ENCODE measurements at places on chromosomes 3 and 15.

DNA sequence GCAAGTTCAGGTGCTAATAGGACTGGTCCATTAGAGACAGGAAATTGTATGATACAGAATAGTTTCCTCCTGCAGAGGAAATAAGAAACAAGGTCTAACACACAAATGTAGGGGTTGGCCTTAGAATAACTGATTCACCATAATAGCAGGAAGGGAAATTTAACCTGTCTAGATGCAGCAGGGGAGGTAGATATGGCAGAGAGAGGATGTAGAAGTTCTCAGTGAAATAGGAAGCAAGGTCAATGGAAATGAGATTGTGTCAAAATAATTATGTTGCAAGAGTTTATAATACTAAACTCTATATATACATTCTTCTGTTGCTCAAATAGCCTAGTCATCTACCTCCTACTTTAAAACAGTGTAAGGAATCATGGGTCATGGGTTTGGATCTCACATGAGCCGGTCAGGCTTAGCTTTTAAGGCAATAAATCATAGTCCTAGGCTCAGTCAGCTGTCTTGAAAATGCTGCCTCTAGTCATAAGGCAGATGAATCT, 17.0 kb downstream of the BCL2A1 start:
- DNase-seq, result no peak

GRCh38 chr3:60424942-60425341, 826.3 kb downstream of the FHIT start:
- DNase-seq, result no peak

DNA sequence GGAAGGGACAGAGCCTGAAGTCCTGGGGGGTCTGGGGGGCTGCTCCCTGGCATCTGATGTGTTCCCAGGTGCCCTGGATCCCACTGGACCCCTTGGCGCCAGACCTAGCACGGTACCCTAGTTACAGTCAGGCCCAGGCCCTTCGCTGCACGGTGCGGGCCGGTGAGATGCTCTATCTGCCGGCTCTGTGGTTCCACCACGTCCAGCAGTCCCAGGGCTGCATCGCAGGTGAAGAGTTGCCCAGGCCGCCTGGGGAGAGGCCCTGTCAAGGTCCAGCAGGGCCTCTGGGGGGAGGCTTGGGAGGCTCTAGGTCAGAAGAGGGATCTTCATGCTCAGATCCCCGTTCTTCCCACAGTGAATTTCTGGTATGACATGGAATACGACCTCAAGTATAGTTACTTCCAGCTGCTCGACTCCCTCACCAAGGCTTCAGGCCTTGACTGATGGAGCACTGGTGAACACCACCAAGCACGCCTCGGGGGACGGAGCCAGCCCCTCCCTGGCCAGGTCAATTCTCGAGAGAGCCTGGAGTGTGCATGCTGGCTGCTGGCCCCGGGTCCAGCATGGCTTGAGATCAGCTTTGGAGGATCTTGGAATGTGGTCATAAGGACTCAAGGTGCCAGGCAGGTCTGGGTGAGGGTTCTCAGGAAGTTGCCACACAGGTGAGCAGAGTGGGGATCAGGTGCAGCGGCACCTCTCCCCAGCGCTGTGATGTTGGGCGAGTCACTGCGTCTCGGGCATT, 1.8 kb upstream of the PLA2G4B start:
- DNase-seq, result no peak

DNA sequence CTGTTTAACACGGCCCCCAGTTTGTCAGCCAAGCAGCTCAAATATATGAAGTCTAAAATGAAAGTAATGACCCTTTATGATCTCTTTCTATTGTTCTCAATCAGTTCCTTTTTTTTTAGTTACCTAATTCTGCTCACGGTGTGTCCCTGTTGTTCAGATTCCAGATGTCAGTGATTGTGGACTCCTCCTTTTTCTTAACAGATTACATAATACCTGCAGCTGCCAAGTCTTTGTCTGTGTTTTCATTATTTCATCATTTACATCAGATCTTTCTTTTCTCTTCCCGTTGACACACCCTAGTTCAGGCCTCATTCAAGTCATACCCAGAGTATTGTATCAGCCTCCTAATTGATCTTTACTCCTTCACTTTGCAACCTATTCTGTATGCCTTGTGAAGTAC, 56.1 kb upstream of the SKIL start:
- DNase-seq, result no peak

- DNase-seq, result no peak
Observed at GRCh38 chr3:114721209-114721608, 425.9 kb downstream of the ZBTB20 start.

GRCh38 chr3:19432669-19433068, 284.4 kb downstream of the KCNH8 start:
- DNase-seq, result no peak

- DNase-seq, result no peak
Observed at GRCh38 chr15:70672081-70672480, 91.3 kb downstream of the UACA start.

GRCh38 chr15:96002890-96003859, 327.3 kb upstream of the NR2F2 start:
- no peak for DNase-seq

DNA sequence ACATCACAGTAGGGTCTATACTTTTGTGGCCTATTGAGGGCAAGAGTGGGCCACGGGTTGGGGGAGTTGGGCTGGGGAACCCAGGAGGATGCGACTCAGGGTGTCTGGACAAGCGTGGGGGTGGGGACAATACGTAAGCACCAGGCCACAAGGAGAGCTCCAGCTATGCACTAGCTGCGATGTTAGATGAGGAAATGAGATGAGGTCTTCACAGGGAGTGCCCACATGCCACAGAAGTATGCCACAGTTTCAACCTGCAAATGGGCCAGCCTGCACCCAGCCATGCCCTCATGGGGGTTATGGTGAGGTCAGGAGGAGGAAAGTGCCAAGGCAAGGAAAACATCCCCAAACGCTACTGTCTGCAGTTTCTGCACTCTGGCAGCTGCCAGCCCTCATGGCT, 30.5 kb downstream of the CACNA2D2 start:
- no peak for DNase-seq

- DNase-seq, result peak; percentile 13
Observed at GRCh38 chr3:173913397-173913796, 515.9 kb downstream of the NLGN1 start.

DNA sequence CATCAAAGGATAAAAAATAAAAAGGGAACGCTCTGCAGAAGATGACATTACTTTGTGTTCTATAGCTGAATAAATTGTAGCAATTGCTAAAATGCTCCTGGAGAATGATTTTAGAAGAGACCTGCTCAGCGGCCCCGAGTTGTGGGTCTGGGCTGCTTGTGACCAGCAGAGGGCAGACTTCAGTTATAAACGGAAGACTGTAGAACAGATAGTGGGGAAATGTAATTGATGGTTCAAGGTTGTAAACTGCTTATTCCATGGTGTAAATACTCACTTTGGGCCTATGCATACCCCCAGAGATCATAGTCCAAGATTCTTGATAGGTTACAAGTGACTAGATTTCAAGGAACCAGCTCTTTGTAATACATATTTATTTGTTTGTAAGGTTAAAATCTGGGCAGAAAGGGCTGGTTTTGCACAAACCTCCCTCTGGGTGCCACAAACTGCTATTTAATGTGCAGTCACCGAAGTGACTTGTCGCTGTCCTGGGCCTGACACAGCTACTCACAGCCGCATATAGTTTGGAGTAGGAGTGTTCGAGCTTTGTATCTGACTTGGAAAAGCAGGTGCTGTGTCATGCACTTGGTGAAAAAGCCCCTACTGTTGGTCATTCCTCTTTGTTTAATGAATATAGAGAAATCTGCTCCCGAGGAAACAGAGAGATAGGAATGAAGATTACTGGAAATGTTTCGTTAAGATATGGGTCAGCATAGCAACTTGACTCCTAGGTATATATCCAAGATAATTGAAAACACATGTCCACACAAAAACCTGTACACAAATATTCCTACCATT, 34.7 kb upstream of the NDUFB4 start:
- peak; percentile 74 for DNase-seq

GRCh38 chr3:197487911-197488391, 67.8 kb downstream of the BDH1 start:
- peak; percentile 96 for DNase-seq

Data from kidney tubule cell (primary cell).